ENCODE measurements at places on chromosomes 7 and 10.

DNA sequence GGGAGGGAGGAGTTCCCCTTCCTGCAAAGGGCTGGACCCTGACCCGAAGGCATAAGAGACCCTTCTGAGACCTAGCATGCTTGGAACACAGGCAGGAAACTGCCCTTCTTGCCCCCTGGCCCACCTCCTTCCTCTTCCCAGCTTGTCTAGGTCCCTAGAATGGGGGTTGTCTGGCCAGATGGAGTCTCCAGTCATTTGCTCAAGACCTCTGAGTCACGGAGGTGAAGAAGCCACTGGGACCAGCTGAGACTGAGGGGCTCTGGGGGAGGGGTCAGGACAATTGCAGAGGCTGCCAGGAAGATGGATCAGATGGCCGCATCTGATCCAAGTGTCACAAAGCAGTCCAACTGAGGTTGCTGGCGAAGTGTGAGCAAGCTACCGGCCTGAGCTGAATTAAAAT, 46.2 kb downstream of the COL13A1 start:
- no peak for DNase-seq

GRCh38 chr7:101901661-101902491, 84.5 kb downstream of the CUX1 start:
- no peak for DNase-seq

DNA sequence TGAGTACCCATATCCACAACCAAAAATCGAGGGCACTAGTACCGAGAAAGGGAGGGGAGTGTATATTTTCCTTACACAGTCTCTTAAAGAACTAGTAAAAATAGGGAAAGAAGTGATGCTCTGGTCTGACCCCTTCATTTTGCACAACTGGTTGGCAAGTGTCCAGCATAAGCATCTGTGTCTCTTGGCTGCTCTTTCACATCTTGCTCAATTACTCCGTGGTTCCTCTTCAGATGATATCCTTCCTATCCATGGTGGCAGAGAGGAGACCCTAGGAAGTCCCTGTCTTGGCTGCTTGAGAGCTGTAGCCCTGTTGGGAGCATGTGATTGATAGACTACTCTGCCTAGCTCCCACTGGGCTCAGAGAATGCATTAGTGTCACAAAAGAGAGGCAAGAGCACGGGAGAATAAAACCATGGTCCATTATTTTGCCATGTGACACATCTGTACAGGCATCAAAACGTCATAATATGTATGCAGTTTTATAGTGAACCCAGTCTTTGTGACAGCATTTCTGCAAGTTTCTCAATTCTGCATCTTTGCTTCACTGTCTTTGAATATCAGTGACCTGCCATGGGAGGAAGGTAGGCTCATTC, 111.8 kb upstream of the ANKRD1 start:
- peak; percentile 21 for DNase-seq

DNA sequence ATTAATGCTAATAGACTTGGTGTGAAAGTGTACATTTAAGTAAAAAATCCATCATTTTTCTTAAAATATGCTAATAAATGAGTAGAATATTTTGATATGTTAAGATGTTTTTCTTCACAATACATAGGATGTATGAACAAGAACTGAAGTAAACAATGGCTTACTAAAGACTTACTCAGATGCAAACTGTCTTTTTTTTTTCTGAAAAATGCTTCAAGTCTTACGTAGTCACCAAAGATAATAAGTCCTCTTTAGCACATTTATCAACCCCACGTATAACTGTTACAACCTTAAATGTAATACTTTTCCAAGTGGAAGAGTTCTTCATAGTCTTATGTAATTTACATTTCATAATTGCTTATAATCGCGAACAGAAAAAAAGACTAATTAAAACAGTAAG, 54.8 kb downstream of the MDFIC start:
- no peak for DNase-seq

- DNase-seq: no peak
Observed at GRCh38 chr10:118868589-118868988, 113.8 kb upstream of the CACUL1 start.

GRCh38 chr10:53580465-53580864, 807.9 kb upstream of the MBL2 start:
- no peak for DNase-seq

DNA sequence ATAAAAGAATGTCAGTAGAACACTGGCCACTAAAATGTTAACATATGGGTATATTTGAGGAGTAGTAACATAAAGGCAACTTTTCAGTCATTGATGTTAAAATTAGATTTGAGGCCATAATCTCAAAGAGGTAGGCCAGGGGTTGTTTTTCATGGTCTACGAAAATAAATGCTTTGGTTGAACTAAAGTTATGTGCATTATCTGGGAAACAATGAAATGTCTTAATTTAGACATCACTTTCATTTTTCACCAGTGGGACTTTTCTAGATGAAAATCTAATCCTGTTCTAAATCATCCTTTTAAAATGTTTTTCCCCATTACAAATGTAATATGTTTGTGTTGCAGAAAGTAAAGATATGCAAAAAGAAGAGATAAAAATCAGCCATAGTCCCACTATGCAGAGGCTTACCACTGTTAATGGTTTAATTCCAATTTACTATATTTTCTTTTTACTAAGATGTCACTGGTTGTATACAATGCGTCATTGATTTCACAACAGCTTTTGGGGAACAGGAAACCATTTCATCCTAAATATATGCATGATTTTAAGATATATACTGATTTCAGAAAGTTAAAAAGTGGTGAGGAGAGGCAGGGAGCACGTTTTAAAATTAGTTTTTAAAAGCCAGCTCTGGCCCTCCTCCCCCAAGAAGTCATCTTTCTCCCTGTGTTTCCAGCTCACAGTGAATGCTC, 64.3 kb downstream of the ARID5B start:
- no peak for DNase-seq

GRCh38 chr7:44131173-44132029, 8.1 kb upstream of the POLD2 start:
- no peak for DNase-seq

GRCh38 chr10:106679314-106679713, 485.2 kb downstream of the SORCS1 start:
- DNase-seq: no peak

GRCh38 chr10:77049146-77049545, 588.5 kb downstream of the KCNMA1 start:
- DNase-seq: no peak

- no peak for DNase-seq
Observed at GRCh38 chr10:100043796-100044195, 34.0 kb upstream of the DNMBP start.

DNA sequence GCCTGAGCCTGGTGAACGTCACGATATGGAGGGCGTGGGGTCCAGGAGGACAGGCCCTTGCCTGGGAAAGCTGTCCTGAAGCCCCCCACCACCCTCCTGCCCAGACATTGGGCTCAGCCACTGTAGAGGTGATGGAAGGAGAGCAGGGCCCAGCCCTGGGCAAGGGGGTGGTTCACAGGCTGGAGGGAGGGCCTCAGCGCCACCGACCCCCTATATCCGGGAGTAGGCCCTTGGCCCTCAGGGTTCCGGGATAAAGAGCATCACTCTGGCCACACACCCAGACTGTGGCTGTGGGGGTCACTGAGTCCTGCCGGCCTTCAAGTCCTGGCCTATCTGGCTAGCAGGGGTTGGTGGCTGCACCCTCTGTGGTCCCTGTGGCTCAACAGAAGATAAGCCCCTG, 55.3 kb upstream of the GTF2IRD1 start:
- DNase-seq: no peak

- DNase-seq: no peak
Observed at GRCh38 chr10:116772909-116773705, 30.7 kb upstream of the HSPA12A start.

GRCh38 chr10:100184840-100185239, 989 bp downstream of the ERLIN1 start:
- peak; percentile 33 for DNase-seq

GRCh38 chr10:132796846-132797245, 10.9 kb upstream of the NKX6-2 start:
- no peak for DNase-seq

DNA sequence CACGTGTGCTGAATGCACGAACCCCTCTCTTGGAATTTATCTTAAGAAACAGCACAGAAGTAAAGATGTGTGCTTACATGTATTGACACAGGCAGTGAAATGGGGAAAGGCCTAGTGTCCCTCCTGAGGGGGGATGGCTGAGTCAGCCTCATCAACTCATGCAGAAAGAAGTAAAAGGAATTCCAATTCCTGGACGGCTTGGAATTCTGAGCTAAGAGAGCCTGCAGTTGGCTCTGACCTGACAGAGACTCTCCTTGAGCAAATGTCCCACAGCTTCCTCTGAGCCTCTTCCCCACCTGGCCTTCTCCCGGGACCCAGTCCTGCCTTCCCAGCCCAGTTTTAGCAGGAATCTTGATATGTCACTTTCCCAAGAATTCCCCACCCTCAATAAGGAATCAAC, 542.4 kb upstream of the ADARB2 start:
- DNase-seq: no peak

- DNase-seq: no peak
Observed at GRCh38 chr10:88195841-88196240, 332.4 kb downstream of the PTEN start.

DNA sequence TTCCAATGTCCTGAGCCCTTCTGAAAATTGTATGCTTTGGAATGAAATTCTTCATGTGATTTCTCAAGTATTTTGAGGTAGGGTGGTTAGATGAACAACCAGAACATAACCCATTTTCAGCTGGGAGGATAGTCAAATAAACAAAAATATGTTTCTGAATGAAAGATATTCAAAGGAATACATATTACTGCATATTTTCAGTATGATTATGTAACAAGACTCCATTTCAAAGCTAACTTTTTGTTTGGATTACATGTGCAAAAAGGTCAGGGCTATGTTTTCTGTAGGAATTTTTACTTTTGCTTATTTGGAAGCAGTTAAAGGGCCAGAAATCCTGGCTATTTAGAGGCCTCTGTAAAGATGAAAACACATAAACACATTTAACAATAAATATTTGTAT, 27.7 kb downstream of the CDK6 start:
- DNase-seq: no peak

DNA sequence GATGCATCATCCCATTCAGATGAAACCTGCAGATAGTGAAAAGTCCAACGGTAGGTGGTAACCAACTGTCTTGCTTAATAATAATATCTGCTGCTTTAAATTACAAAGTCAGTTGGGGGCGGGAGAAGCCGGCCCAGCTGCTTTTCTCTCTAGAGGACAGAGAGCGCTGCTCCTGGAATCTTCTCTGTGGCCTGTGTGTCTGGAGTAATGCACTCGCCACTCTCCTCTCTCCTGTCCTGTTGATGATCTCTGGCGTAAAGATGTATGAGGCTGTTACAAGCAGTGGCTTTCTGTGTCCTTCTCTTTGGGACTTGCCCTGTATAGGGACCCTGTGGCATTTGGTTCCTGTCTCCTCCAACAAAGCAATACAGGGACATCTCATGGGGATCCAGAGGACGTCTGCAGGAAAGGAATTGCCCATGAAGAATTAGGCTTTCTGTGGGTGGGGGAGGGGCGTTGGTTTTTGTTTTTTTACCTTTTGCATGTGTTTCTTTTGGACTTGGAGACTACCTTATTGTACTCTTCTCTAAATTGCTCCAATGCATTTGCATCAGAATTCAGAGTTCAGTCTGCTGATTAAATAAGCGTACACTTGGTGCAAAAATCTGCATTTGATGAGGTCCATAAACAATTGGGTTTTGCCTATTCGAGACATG, 231.6 kb downstream of the CELF2 start:
- DNase-seq: no peak

DNA sequence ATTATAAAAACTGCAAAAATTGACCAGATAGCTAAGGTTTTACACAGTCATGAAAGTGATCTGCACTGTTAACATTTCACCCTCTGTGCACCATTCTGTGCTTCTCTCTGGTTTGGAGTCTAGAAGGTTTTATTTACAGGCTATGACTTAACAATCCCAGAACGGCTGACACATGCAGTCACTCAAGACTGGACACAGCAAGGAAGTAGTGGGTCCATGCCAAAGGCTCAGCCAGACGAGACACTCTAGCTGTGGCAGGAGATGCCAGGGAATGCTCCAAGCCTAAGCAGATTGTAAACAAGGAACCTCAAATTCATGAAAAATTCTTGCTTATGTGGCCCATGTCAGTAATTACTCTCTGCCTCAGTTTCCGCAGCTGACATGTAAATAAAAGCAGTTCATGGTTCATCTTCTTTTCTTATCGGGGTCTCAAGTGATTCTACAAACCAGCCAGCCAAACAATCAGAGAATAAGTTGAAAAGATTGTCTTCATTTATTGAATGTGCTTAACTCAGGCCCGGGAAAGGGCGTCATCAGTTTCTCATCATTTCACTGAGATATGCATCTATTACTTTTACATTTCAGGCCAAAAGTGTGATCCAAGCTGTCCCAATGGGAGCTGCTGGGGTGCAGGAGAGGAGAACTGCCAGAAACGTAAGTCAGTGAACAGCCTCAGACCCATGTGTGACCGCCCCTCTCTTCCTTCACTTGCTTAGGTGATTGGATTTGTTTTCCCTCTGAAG, 132.1 kb downstream of the EGFR start:
- no peak for DNase-seq

DNA sequence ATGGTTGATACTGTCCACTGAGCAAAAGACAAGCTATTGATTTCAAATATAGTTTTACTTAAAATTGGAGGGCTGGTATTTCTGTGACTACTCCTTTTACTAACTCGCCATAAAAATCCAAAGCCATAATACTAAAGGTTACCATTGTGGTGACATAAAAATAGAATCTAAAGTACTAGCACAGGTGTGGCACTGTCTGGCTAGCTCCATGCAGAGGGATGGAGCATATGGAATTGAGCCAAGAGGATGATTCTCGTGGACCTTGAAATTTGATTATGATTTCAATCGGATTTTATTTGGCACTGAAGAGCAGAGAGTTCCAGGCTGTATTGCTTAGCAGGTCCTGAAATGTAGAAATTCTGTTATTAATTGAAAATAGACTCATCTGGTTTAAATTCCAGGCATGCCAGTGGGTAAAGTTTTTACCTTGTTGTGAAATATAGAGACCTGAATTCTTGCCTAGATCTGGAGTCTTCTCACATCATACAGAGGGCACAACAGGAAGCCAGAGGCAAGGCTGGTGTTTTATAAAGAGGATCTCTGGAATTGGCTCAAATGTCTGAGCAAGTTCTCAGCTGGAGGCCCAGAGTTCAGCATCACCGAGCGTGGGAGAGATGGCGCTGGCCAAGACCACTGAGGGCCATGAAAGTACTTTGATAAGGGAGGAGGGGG, 29.9 kb upstream of the DLD start:
- DNase-seq: peak; percentile 51

GRCh38 chr10:106857213-106857612, 307.3 kb downstream of the SORCS1 start:
- DNase-seq: no peak

- DNase-seq: no peak
Observed at GRCh38 chr7:75870557-75871161, 8.2 kb upstream of the RHBDD2 start.

DNA sequence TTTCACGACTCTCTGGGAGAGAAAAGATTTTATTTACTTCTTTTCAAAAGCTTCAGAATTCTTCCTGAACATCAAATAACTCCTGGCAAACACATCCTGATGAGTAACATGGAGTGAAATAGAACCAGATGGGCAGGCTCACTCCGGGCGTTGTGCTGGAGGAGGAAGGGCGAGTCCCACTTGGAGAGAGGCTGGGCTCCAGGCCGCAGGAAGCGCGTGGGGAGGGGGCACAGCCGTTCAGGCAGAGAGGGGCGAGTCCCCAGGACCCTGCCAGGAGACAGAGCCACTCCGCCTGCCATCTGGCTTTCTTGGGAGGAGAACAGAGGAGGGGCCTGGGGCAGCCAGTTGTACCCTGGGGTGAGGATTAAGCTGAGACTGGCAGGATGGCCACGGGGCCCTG, 265.9 kb upstream of the ZMIZ1 start:
- DNase-seq: peak; percentile 32

GRCh38 chr10:114822444-114823076, 980 bp downstream of the FHIP2A start:
- DNase-seq: peak; percentile 47

- no peak for DNase-seq
Observed at GRCh38 chr7:152591976-152592375, 84.0 kb downstream of the XRCC2 start.

Measured in colonic mucosa (tissue), 4 donors.